Activated CD4-positive, alpha-beta T cell treated with anti-CD3 and anti-CD28 coated beads for 36 hours (primary cell): ENCODE measurements at places on chromosomes 1 and 21.
A peak's percentile ranks its signal among the peaks of the same experiment; 100 is the strongest.

GRCh38 chr1:7150724-7151280 is 365.5 kb downstream of the CAMTA1 start:
- DNase-seq = no peak

DNA sequence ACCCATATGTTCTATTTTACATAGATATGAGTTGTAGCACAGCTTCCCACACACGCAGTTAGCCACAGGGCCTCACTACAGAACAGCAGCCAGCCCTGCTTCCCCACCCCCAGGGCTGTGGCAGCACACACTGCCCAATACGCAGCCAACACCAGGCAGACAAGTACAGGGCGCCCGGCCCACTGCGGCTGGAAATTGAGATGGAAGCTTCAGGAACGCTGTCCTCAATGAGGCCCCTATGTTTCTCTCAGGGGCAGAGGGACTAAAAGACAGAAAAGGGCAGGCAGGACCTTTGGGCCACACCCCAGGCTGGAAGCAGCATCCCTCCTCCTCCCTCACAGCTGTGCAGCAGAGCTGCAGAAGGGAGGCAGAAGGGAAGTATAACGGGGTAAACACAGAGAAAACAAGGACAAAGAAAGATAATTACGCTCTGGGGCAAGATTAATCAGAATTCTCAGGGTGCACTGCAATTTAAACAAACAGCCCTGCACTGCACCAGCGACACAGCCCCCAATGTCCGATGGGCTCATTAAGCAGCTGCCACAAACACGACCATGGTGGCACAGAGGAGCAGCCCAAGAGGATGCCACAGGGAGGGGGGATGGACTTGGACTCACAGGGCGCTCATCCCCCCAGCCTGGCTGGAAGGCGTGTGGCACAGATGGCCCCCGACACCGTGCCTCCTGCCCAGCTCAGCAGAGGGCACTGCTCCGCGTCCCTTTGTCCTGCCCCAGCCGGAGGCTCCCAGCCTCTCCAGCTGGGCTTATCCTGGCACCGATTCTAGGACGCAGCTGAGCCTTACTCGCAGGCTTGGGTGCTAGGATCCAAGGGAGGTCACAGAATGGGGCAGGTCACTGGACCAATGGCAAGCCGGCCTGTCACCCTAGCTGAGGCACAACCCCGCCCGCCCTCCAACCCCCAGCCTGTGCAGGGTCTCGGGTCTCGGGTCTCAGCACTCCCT is 14.2 kb downstream of the WDR4 start:
- DNase-seq = no peak

DNA sequence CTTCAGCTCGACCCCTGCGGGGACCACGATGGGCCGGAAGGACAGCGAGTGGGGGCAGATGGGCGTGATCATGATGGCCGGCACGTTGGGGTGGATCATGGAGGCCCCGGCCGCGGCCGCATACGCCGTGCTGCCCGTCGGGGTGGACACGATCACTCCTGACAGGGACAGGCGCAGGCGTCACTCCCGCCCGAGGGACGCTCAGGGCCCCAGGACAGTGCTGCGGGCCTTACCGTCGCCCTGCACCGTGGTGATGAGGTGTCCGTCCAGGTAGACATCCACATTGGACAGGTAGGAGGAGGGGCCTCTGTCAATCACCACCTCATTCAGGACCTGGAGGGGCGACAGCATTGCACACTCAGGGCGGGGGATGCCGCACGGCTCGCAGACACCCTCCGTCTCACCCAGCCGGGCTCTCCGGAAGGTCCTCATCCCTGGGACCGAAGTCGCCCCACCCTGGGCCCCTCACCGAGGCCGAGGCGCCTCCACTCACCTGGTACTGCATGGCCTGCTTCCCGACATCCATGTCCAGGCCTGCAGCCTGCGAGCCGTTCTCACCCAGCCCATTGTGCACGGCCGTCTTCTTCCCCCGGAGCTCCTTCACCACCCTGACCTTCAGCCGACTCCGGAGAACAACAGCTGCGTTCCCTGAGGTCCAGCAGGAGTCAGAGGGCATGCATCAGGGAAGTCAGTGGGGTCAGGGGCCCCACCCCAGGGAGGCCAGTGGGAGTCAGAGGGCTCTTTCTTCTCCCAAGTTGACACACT is 24.0 kb downstream of the NADK start:
- no peak for DNase-seq

DNA sequence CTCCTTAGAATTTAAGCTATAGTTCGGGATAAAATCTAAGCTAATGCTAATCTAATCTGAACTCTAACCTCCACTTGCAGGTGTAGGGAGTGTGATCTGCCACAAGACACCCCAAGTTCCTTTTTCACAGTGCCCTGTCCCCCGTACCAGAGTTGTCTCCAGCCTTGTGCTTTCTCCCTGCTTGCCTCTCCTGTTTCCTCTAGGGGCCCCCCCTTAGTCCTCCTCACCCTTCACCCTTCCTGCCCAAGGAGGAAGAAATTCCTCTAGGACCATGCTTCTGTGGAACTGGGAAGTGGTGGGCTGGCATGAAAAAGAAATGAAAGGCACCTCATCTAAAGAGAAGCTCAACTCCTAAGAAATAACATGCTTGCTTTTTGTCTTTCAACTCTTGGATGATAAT is 50.2 kb upstream of the BCL9 start:
- no peak for DNase-seq

GRCh38 chr1:157369808-157370521 is 182.3 kb downstream of the FCRL5 start:
- peak; percentile 54 for DNase-seq

DNA sequence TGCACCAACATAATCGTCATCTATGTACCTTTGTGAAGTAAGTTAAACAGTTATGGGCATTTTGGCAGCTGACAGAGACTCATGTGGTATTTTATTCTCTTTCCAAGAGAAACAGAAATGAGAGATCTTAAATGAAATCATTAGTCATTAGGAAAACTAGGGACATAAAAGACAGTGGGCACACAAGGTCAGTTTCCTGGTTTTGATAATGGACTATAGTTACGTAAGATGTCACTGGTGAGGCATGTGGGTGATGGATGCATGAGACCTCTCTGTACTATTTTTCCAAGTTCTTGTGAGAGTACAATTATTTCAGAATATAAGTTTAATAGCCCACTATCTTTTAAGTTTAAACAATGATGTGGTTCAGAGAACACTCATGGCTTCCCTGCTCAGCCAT is 216.9 kb downstream of the APP start:
- DNase-seq = no peak

- DNase-seq = peak; percentile 57
These were observed 211.6 kb downstream of the LMX1A start for GRCh38 chr1:165144757-165145397.

GRCh38 chr21:42341776-42342542 is 8.8 kb downstream of the TFF2 start:
- DNase-seq = no peak

GRCh38 chr1:199959033-199959774 is 68.3 kb upstream of the NR5A2 start:
- DNase-seq = no peak

DNA sequence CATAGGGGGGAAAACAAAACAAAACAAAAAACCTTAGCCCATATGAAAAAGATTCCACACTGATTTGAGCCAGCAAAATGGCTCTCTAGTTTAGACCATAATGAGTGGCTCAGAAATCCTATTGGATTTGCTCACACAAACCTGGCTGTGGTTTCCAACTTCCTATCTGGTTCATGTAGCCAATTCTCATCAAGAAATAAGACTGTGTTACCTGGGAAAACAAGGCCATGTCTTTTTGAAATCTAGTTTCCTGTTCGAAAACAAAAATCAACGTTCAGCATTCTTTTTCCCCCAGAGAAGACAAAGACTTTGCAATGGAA is 69.2 kb downstream of the TBX15 start:
- no peak for DNase-seq

DNA sequence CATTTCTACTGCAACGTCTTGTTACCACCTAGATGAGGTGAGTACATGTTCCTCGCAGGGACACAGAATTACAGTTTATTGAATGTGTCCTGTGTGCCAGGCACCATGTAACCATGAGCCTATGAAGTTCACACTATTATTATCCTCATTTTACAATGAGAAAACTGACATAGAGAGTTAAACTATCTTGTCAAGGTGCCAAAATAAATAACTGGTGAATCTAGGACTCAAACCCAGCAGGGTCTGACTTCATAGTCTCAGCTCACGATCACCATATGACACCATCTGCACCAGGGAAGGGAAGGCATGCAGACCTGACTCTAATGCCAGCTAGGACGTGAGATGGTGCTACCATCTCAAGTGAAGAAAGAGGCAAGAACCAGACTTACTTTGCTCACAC is 2.4 kb downstream of the SELE start:
- no peak for DNase-seq

DNA sequence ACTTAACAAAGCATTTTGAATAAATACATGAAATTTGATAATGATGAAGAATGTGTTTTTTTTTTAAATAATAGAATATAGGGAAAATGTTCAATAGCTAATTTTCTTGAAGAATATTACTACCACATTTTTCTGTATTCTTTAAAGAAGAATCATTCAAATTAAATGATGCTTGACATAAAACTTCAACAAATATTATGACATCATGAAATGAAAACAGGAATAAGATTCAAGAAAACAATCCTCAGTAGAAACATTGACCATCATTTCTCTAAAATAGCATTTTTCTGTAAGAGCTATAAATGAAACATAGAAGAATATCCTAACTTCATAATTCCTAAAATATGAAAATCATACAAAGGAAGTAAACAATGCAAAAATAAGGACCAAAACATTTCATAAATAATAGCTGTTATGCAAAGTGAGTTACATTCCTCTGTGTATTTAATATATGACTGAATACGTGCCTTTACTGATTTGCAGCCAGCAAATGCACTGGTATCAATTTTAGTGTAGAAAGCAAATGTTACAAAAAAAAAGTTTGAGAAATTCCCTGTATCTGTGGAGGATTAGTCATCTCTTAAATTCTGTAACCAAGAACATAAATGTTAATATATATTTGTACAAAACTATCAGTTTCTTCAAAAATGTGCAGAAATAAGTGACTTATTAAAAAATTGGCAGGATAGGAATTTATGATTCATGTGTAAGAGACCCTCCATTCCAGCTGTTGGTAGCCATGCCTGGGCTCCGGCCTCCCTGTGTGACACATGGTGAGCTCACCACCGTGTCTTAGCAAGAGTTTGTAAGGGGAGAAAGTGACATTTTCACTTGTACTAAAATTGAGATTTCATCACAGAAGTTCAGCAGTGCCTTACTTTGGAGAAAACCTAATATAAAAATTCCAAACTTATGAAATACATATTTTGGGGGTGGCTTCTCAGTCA is 15.0 kb upstream of the PTPN14 start:
- peak; percentile 61 for DNase-seq

DNA sequence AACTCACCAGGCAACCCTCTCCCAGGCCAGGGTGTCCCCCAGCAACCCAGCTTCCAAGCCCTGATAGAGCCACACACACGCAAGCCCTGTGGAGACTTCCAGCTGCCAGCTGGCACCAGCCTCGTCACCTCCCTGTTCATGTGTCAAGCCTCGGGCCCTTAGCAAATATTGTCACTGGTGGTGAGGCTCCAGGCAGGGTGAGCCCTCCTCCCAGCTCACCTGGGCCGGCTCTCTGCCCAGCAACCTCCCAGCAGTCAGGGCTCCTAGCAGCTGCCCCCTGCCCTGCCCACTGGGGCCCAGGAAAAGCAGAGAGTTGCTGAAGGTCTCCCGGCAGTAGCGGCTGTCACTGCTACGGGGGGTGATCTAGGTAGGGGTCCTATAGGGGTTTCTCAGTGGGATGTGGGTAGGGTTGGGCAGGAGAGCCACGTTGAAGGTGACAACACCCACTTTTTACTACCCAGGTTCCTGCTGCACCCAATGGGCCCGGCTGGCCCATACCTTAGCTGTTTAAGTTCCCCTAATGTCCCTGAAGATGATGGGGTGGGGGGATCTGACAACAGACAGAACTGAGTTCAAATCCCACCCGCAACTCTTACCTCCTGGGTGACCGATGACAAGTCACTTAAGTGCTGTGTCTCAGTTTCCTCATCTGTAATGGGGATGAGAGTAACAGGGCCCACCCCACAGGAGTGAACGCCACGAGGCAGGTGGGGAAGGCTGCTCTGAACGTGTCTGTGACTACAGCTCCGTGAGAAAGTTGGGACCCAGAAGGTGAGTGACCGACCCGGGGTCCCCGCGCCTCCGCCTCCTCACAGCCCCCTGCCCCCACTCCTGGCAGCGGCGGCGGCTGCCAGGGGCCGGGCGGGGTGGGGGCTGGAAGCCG is 678 bp downstream of the TTC39A start:
- DNase-seq = no peak
